ENCODE measurements at places on chromosomes 7 and 10.

- no peak for DNase-seq
Observed at GRCh38 chr10:80411267-80411668, 2.9 kb downstream of the PRXL2A start.

GRCh38 chr10:62437696-62438095, 63.5 kb downstream of the ZNF365 start:
- DNase-seq = no peak

DNA sequence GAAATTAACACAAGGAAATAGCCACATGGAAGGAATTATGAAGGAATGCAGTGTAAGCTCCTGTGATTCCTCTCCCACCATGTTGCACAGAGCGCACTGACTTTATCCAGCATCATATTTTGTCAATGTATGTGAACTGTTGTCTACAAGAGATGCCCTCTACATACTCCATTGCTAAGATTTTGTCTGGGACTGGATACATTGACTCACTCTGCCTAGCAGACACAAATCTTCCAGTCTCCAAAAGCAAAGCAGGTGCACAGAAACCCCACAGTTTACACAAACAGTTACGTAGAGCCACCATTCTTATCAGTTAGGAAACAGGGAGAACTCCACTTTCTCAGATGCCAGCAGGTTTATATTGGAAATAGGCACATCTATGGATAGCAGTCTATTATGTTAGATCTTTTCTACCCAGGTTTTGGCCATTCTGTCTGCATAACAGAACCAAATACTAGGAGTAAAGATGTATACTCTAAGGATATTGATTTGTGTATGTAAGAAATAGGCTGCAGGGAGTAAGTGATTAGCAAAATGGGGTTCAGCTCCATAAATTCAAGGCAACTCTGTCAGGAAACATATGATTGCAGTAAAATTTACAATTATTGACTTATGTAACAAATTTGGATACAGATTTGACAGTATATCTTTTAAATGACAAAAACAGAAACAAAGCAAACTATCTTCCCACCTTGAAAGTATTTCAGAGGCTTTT, 1.5 kb downstream of the AKR1C2 start:
- no peak for DNase-seq

DNA sequence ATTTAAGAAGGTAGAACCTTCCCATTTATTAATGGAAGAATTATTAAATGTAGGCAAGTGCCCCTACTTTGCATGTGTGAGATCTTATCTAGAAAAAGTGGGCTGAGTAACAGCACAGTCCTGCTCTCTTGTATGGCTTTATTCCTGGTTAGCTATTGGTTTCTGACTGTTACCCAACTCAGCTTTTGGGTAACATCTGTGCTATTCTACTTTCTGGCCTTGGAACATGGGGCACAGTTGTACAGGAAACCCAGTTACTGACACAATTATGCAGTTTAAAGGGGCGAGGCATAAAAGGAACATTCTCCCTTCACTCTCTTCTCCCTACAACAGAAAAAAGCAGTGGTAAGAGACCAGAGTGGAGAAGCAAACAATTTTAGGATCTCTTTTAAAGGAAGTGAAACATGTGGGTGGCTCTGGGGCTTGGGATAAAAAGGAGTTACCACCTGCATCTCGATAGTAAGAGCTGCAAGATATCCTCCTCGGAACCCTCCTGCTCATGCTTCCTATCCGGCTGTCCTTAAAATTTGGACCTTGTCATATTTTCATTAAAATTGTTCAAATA, 16.0 kb downstream of the NUDT5 start:
- no peak for DNase-seq

- DNase-seq = no peak
Observed at GRCh38 chr10:11616021-11616420, 4.6 kb upstream of the USP6NL start.

DNA sequence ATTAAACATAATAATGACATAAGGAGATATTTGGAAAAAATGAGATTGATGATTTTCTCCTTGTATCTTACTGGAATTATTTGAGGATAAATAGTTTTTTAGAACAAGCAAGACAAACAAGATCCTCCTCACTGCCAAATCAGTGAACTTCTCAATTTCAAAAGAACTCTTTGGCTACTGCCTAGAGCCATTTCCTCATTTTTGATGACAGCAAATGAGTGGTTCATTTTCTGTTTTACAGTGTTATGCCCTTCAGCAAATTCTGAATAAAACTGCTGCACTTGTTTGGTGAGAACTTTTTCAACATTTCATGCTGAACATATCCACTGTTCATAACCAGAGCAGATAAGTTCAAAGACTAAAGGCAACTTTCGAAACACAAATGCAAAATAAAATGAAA, 42.5 kb upstream of the AHR start:
- DNase-seq = no peak

- DNase-seq = no peak
Observed at GRCh38 chr7:35909870-35910357, 109.1 kb downstream of the SEPTIN7 start.
